ENCODE measurements at places on chromosomes 5 and 9.
A peak's percentile ranks its signal among the peaks of the same experiment; 100 is the strongest.

DNA sequence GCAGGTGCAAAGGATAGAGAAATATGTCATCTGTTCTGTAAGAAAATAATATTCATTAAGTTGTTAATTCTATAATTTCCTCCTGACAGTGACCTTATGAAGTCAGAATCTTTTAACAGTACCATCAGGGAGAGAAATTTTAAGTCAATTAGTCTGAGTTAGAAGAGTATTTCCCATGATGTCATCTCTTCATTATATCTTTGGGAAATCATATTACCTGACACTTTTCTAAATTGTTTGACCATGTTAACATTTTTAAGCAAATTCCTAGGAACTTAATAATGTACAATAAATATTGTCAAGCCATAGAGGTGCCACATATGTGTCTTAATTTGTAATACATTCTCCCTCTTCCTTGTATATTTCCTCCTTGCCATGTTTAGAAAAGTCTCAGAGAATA is 124.4 kb upstream of the C6 start:
- no peak for DNase-seq

- no peak for DNase-seq
Measured at GRCh38 chr5:37111426-37112382, 137.5 kb downstream of the CPLANE1 start.

DNA sequence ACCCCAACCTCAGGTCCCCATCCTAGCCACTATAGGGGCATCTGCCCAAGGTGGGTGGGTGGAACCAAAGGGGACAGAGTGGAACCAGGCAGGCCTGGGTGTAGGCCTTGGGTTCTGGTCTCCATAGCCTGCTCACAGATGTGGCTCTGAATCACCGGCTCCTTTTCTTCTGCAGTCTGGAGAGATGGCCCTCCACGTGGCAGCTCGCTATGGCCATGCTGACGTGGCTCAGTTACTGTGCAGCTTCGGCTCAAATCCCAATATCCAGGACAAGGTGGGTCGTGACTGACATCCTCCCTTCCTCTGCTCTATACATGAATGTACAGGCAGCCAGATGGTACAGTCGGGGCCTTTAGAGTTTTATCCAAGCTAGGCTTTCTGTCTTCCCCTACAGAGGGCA is 77.3 kb upstream of the CTSL start:
- no peak for DNase-seq

GRCh38 chr5:32329395-32329834 is 16.7 kb upstream of the MTMR12 start:
- peak; percentile 91 for DNase-seq

GRCh38 chr5:61120534-61120933 is 41.7 kb downstream of the SMIM15 start:
- no peak for DNase-seq

DNA sequence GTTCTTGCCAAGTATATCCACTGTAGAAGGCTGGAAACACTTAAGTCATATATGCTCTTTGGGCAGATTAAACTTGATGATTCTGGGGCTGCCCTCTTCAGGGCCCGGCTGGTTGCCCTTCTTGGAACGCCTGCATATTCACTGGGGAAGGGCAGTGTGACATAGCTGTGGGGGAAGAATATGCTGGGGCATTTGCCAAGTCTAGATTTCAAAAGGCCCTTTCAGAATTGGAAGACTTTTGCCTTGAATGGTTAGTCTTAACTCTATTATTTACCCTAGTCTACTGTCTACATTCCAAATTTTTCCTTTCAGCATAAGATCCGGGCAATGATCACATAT is 161.2 kb upstream of the PITX1 start:
- no peak for DNase-seq

DNA sequence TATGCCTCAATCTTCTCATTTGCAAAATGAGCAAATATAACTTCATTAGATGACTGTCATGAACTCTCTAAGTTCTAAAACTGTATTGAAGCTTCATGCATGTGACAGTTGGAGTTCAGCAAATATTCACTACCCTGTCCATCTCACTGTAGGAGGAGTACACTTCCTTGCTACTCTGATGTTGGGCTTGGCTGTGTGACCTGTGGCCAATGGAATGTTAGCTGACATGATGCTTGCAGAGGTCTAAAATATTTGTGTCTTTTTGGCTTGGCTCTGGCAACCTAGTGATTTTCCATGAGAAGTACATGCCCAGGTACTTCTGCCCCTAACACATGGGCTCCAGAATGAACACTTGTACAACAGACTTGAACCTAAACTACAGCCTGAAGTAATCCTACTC is 203.1 kb upstream of the ANKH start:
- DNase-seq = no peak

DNA sequence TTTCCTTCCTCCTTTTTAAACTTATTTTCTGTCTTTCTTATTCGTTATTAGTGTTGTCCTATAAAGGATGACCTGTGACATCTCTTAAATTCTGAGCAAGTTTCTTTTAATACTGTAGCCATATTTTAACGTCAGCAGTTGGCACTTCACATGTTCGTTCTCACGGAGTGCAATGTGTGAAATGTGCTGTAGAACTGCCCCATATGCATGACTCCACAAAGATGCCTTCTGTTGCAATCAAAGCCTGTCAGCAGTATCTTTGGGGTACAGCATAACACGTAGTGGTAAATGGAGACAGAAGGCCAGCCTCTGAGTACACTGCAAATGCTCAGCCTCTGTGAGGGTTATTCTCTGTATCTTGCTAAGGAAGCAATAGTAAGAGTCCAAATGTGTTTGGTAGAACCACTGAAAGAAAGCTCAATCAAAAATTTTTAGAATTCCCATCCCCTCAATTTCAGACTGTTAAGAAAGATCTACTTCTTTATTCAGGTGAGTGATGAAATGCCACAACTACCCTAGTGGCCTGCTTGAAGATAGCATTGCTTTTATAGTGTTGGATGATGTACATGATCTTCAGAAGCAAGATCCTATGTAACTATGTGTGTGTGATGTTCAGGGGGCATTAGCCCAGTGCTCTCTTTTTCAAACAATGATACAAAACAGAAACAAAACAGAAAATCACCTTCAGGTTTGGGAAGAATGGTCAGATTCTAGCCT is 277.7 kb downstream of the TMEM167A start:
- no peak for DNase-seq

- no peak for DNase-seq
Measured at GRCh38 chr5:10118150-10118549, 131.5 kb downstream of the ATPSCKMT start.

GRCh38 chr5:159928122-159928909 is 12.0 kb downstream of the ADRA1B start:
- no peak for DNase-seq

DNA sequence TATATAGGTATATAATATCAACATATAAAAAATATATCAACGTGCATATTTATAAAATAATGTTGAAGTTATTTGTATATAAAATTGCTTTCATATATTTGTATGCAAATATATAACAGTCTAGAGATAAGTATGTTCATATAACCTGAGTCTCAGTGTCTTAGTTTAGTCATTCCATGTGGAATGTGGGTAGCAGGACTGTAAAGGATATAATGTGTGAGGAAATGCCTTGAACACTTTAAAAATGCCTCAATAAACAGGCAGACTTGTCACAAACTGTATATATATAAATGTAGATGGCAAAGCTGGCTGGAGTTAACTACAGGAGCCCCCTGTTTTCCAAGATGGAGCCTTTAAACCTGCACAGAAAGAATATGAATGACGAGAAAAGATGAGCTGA is 48.4 kb downstream of the CCDC125 start:
- no peak for DNase-seq

GRCh38 chr5:94473936-94474335 is 144.5 kb downstream of the KIAA0825 start:
- DNase-seq = no peak

DNA sequence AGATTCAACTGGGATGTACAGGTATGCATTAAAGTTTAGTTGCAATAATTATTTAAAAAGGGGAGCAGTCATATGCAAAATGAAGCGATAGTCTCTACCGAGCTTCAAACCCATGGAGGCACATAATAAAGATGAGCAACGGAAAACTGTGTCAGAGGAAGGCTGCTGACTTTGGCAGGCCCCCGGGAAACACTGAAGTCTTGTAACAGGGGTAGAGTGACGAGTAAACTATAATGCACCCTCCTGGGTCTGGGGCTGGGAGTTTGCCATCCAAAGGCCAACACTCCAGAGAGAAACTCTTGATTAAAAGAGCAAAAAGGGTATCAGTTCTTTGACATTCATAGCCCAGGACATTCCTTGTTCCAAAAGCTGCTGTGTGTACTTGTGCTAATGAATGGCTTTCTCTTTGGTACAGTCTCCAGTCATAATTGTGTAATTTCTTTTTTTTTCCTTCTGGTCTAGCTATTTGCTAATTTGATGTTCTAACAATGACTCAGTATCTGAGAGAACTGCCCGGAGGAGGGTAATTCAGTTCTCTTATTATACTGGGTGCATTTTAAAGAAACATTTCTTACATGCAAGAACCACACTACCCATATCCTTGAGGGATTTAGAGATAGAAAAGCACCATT is 59.2 kb downstream of the TNC start:
- no peak for DNase-seq

All from NCI-H526 (cell line).